ENCODE measurements at places on chromosomes 5 and 9.

GRCh38 chr9:112093147-112093869 lies 81.8 kb downstream of the SUSD1 start:
- DNase-seq = no peak

DNA sequence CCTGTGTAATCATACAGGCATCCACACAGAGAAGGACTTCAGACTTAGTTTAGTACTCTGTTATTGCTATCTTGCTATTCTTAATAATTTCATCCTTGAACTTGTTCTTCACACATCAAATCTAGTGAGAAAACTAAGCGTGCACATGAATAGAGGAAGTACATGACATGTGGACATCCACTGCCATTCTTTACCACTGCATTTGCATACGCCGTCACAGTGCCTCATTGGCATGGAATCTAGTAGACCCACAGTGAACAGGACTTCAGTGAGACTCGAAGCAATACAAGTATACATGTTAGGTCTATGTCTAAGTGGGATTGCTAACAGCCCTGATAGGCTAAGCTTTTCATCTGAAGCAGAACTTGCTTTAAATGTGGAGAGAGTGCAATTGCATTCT lies 592.1 kb downstream of the TLE4 start:
- DNase-seq = no peak

DNA sequence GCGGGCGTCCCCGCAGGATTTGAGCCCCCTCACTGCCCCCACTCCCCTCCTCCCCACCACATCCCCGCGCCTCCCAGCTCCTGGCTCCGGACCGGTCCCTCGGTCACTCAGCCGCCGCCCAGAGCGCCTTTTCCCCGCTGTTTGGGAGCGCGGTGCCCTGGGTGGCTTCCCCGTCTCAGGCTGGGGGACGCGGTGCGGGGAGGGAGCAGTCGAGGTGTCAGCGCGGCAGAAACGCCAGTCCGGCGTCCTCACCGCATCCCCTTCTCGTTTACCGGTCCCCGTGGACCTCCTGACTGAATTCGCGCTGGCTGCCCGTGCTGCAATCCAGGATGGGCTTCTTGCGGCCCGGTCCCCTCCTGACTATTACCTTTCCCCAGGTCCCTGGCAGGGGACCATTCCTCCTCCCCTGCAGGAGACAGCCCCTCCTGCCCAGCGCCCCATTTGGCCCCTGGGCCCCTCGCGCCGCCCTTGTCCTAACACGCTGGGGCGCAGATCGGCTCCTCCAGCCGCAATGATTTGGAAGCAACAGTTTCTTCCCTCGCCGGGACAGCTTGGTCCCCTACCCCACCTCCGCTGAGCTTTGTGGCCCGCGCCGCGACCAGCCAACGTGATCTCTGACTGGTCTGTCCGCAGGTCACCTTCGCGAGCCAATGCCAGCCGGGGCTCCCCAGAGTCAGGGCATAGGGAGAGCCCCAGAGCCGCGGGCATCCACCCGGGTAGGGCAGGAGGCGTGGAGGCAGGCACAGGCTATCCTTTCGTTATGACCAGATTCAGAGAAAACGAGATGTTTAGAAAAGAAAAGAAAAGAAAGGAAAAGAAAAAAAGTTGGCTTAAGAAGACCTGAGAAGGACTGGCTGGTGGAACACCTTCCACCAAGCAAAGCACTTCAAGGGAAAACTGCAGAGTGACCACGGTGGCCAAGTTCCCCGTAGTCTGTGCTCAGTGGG lies 1.2 kb downstream of the ANKRD33B start:
- no peak for DNase-seq

GRCh38 chr5:125699860-125700259 lies 723.3 kb upstream of the GRAMD2B start:
- DNase-seq = no peak

DNA sequence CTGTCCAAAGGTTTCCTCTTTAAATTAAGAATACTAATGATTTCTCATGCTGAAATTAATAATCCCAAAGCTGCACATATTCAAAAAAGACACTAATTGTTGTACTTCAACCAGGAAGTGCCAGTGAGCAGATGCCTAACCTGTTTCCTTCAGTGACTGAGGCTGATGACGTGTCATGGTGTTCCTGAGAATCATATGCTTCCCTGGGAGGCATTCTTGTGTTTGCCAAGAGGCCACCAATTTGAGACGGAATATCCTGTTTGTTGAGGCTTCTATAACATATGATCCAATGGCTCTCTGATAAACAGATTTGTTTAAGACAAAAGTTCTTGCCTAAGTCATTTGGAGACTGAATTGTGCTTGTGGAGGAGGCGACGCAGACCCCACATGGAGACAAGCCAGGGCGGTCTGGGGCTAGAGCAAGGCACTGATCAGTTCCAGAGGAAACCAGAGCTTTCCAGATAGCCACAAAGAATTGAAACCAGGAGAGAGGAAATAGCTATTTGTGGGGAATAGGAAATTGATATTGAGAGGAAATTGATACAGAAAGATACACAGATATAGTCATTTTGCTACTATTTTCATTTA lies 66.4 kb upstream of the ZNF608 start:
- DNase-seq = peak; percentile 22

- DNase-seq = no peak
Observed at GRCh38 chr5:112346411-112347044, 72.5 kb downstream of the EPB41L4A start.

- DNase-seq = peak; percentile 43
Observed at GRCh38 chr5:87541033-87541432, 128.3 kb upstream of the CCNH start.

DNA sequence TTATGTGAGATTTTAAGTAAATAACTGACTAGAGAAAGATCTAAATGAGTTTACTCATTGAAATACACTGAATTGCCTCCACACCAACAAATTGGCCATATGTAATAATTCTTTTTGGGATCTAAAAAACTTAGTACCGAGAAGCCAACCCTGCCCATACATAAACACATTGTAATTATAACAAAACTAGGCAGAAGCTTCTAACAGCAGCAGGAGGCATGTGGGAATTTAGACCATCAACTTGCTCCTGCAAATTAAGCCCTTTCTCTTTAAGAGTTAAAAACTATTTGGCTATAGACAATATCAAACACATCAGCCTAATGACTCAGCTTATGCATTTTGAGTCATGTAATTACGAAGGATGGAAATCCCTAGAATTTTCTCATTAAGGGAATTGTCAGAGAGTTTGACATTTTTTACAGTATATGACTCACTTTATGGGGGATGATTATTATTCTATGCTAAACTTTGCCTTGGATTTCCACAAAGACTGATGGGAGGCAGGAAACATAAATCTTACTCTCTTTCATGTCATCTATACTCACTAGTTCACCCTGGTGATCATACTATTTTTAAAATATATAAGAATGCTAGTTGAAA lies 1.0 kb downstream of the IL7R start:
- DNase-seq = peak; percentile 90

DNA sequence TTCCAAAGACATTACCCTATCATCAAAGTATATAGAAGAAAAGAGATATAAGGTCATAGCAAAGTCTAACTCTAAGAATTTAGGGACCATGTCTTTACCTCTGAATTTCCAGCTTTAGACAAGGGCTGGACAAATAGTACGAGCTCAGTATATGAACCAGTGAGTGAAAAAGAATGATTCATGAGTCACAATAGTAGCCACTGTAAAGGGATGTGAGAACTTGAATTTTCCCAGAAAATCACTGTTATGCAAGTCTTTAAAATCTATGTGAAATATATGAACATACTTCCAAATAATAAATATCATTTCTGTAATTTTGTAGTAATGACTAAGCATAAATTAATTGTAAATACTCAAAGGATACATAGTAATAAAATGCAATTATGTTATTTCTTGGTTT lies 305.9 kb upstream of the PRR16 start:
- no peak for DNase-seq

- peak; percentile 100 for DNase-seq
Observed at GRCh38 chr5:68683632-68684036, 410.2 kb upstream of the SLC30A5 start.

DNA sequence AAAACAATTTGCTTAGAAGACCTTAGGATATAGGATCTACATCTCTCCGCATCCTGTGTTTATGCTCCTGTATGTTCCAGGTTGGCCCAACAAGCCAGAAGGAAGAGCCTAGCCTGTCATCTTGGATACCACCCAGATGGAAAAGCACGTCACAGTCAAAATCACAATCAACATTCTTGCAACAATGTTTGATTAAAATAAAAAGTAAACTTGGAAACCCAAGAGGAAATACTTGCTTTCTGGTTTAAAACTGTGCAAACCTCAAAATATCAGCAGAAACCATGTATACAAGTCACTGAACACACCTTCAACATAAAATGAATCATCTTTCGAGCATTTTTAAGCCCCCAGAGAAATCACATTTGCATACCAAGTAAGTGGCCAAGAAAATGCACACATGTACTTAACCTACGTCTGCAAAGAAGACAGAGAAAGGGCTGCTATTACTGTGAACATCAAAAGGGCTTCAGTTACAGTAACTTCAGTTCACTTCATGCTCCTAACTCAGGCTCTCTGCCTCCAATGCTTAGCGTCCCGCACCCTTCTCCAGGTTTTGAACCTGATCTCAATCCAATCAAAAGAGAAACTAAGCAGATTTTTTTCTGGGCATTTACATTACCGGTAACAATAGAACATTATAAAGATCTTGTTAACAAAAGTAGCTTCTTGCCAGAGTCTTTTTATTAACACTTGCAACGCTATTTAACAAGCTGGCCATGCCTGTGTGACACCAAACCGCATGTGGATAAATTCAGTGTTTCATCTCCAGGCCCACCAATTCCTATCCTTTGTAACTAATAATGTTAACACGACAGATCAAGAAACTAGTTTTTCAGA lies 1.3 kb downstream of the ENC1 start:
- DNase-seq = peak; percentile 68

GRCh38 chr5:76608833-76609232 lies 14.4 kb downstream of the F2RL2 start:
- peak; percentile 17 for DNase-seq

DNA sequence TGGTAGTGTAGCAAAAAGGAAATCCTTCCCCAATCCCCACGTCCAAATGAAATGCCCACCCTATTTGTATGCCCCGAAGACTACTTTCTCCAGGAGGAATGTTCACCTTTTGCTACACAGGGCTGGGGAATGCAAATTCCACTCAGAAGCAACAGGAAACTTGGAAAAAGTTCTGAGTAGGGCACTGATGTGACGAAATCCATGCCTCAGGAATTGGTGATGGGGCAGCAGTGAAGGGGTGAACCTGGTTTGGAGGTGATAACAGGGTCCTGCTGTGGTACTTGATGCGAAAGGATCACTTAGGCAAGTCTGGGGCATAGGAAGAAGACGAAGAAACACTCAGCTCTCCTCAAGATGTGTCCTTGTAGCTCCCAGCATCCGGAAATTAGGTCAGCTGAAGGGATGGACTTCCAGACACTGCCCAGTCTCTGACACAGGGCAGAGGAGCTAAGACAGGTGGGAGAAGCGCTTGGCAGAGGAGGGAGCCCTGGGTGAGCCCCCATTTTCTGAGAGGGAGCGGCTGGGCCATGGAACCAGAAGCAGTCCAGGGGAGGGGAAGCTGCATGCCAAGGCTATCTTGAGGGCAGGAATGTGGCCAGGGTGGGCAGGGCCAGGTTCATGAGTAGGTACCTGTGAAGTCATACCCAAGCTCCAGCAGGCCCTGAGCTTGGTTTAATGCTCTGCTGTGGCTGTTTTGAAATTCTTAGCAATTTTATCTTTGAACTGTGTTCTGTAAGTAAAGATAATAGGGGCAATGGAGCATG lies 22.2 kb upstream of the MVB12B start:
- no peak for DNase-seq

- no peak for DNase-seq
Observed at GRCh38 chr5:89520771-89521170, 637.8 kb upstream of the MEF2C start.

DNA sequence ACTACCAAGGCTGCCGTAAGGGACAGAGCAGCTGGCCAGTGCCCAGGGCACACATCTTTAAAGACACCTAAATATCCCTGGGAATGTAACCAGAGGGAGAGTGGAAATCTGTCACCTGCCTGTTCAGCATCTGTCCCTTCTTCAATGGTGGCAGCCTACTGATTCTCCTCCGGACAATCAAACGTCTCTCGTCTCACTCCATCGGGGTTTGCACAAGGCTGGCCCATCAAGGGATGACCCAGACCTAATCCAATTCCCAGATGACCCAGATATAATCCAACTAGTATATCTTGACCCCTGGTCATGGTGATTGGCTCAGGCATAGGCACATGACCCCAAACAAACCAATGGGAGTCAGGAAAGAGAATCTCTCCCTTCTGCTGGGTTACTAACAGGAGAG lies 93.5 kb downstream of the HRH2 start:
- no peak for DNase-seq

DNA sequence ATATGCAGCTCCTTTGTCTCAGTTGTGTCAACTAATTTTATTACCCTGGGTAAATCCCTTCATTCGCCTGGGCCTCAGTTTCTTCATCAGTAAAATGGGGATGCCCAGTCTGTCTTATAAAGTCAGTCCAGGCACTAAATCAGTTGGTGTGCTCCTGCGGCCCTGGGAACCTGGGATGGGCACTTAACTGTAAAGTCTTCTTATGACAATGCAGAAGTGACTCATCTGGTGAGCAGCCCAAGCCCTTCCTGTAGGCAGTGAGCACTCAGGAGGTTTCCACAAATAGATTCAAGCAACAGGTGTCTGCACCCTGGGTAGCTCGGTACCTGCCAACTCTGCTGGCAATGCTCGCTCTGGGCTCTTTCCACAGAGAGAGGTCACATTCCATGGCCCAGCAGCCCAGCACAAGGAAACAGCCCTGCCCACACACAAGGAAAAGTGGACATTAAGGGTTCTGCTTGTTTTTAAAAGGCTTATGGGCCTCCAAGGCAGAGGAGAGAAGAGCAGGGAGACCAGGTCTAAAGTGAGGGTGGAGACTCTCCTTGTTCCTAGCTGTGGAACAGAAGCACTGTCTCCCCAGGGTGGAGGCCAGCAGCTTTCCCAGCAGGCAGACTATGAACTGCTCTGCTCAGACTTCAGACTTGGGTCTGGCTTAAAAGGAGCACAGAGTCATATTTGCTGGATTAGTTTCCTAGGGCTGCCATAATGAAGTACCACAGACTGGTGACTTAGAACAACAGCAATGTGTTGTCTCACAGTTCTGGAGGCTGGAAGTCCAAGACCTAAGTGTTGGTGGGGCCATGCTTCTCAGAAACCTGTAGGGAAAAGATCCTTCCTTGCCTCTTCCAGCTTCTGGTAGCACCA lies 89.7 kb upstream of the ADRA1B start:
- DNase-seq = peak; percentile 95

- no peak for DNase-seq
Observed at GRCh38 chr5:15601274-15601673, 101.3 kb downstream of the FBXL7 start.
